ENCODE measurements at places on chromosomes 4 and X.

GRCh38 chrX:1496076-1496475 lies 40.9 kb downstream of the P2RY8 start:
- no peak for DNase-seq

GRCh38 chrX:67654301-67654700 lies 110.5 kb downstream of the AR start:
- DNase-seq, result no peak

- no peak for DNase-seq
Measured at GRCh38 chr4:1035510-1035909, 24.1 kb downstream of the FGFRL1 start.

DNA sequence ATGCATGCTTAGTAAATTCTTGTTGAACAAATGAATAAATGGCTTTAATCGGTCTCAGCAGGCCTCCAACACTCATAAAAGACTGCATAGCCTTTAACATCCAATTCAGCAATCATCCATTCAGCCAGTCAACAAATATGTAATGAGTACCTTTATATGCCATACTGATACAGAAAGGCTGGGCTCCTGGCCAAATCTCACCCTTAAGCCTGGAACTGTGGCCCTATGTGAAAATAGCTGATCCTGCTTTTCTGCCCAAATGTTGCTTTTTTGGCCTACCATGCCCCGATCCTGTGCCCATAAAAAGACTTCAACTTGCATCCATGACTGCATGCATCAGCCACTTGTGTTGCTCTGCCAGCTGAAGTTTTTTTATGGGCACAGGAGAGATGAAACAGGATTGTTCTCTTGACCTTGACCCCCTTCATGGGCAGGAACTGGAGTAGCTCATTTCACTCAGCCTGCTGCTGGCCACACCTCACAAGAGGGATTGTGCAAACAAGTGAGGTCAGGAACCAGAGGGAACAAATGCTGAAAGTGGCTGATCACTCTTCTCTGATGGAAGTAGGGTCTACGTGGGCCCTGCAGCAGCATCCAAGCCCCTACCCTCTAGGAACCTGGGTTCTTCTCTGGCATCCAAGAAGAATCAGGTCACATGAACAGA lies 75.6 kb downstream of the NPY1R start:
- DNase-seq, result no peak

DNA sequence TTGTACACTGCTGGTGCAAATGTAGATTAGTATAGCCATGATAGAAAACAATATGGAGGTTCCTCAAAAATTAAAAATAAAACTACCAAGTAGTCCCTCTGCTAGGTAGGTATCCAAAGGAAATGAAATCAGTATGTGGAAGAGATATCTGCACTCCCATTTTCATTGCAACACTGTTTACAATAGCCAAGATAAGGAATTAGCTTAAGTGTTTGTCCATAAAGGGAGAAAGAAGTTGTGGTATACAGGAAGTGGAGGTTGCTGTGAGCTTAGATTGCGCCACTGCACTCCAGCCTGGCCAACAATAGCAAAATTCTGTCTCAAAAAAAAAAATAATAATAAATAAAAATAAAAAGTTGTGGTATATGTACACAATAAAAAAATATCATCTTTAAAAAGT lies 325.0 kb upstream of the EMCN start:
- no peak for DNase-seq

DNA sequence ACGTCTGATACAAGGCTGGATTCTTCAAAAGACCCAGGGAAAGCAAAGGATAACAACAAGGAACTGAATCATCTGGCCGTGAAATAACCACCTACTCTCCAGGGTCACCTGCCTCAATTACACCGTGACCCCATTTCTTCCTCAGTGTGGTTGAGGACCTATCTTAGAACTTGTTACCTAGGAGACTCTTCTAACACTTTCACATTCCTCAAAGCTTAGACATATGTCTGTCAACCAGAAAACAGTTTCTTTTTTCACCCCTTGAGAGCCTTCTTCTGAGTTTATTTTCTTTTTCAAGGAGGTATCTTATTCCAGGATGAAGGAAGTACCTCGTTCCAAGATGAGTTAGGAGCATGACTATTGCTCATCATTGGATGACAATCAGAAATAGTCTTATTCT lies 337.8 kb downstream of the ARHGAP24 start:
- no peak for DNase-seq

- no peak for DNase-seq
Measured at GRCh38 chr4:3296651-3297050, 3.8 kb downstream of the RGS12 start.

GRCh38 chr4:119238068-119238722 lies 25.7 kb downstream of the USP53 start:
- no peak for DNase-seq

DNA sequence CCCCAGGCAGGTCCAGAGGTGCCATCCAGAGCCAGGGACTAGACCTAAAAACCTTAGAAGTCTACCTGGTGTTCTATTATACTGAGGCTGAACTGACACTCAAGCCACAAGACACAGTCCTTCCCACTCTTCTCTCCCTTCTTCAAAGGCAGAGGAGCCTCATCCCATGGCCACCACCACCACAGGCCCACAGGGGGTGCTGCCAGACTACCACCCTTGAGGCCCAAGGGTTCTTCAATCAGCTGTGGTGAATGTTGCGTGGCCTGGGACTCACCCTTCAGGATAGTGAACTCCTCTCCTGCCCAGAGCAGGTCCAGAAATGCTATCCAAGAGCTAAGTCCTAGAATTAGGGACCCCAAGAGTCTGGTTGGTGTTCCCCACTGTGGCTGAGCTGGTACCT lies 17.5 kb upstream of the RFC1 start:
- DNase-seq, result no peak

DNA sequence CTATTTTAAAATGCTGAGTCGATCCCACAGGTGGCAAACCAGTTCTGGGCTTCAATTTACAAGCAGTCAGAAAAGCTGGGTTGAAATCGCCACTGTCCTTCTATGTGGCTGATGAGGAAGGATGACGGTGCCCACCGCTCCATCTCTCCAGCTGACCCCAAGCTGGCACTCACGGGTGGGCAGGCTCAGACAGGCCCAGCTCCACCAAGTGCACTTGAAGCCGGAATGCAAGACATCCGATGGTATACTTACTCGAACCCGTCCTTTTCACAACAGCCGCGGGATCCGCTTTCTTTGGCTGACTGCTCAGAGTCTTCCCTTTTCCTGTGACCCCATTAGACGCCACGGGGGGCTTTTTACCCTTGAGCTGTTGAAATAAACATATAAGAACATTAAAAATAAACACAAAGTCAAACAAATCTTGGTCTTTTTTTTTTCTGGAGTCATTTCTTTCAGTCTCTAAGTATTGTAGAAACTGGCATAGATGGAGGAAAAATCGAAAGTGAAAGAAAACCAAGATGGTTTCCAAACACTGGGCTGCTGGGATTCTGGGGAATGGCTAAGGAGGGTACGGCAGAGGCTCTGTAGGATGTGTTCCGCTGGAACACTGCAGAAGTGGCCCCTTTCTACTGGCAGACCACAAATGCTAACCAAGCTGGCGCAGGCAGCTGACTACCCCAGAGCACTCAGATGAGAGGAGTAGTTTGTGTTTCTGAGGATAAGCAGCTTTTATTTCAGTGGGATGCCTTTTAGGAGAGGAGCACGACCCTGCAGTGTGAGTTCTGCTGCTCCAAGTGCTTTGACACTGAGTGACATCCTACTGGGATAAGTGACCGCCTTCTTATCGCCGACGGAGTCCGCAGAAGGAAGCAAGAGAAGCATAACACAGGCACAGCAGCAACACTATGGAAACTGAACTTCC lies 160.9 kb downstream of the AFAP1 start:
- no peak for DNase-seq

DNA sequence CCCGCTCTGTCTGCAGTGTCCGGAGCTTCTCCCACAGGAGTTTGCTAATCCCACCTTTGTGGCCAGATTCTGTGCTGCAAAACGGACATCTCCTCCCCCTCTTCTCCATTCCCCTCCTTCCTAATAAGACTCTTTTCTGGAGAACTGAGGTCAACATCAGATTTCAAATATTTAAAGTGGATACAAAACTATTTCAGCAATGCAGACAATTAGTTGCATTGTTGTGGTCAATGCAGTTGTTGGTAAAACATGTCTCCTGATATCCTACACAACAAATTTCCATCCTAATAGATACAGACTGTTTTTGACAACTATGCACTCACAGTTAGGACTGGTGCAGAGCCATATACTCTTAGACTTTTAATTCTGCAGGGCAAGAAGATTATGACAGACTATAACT lies 5.1 kb upstream of the MCUB start:
- DNase-seq, result no peak

- no peak for DNase-seq
Measured at GRCh38 chr4:149794352-149794751, 21.3 kb downstream of the IQCM start.

GRCh38 chr4:9771034-9771433 lies 10.4 kb upstream of the DRD5 start:
- no peak for DNase-seq

GRCh38 chrX:111375747-111376146 lies 36.2 kb downstream of the DCX start:
- peak; percentile 25 for DNase-seq

DNA sequence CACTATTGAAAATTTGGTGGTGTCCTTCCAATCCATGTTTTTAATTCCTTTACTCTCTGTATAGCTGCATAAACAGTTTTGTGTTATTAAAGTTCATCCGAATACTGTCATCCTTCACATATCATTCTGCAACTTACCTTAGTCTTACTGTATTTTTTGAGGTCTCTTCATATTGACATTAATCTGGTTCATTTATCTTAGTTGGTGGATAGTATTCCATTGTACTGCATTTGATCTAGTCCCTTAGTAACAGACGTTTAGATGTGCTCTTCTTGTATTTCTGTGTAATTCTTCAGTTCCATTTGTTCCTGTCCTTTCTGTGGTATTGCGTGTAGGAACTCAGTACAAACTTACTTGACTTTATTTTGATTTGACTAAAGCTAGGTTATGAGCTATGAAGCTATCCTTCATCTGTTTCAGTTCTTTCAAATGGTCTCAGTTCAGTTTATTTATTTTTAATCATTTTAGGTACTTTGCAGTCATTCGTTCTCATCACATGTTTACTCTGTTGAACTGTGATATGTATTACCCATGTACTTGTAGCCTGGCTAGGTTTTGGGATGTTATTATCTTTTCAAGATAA lies 41.3 kb downstream of the RAPGEF2 start:
- no peak for DNase-seq

GRCh38 chr4:55671667-55672066 lies 35.6 kb upstream of the NMU start:
- no peak for DNase-seq

- DNase-seq, result no peak
Measured at GRCh38 chr4:39617534-39617933, 21.1 kb downstream of the SMIM14 start.

DNA sequence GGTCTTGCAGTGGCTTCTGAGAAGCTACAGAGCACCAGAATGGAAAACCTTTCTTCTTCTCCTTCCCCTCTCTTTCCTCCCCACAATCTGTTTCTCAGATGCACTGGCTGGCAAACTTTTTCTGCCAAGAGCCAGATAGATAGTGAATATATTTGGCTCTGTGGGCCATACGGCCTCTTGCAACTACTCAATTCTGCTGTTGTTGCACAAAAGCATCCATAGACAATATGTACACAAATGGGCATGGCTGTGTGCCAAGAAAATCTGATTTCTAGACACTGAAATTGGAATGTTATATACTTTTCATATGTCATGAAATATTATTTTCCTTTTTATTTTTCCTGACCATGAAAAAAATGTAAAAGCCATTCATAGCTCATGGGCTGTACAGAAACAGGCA lies 3.1 kb downstream of the PHEX start:
- no peak for DNase-seq

GRCh38 chrX:68684291-68684918 lies 36.9 kb downstream of the STARD8 start:
- peak; percentile 29 for DNase-seq

- no peak for DNase-seq
Measured at GRCh38 chr4:89539374-89539773, 231.8 kb upstream of the GPRIN3 start.

GRCh38 chrX:35890699-35891098 lies 28.8 kb upstream of the CFAP47 start:
- DNase-seq, result peak; percentile 24

- no peak for DNase-seq
Measured at GRCh38 chr4:173782660-173783059, 252.6 kb upstream of the HAND2 start.

GRCh38 chr4:4859799-4860599 lies 534 bp downstream of the MSX1 start:
- DNase-seq, result no peak
